ENCODE measurements at places on chromosomes 2 and 18.

- DNase-seq = no peak
Observed at GRCh38 chr2:10392548-10392947, 55.6 kb downstream of the ODC1 start.

GRCh38 chr2:137206069-137206468 is 440.7 kb downstream of the THSD7B start:
- DNase-seq = no peak

DNA sequence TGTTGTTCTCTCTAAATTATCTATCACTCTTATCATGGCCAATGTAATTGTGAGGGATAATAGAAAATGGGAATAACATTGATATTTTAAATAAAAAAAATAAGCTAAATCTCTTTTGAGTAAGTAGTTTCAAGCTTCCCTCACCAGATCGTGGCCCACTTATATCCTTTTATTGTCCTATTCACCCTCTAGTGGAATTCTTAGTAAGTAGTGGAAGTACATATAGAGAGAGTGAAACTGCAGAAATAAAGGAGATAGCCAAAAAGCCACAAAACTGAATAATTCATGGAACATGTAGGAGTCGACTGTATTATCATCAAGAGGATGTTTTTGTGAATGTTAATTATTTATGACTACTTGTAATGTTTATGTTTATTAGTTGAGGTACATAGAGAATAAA is 66.1 kb upstream of the DTNA start:
- DNase-seq = peak; percentile 24

DNA sequence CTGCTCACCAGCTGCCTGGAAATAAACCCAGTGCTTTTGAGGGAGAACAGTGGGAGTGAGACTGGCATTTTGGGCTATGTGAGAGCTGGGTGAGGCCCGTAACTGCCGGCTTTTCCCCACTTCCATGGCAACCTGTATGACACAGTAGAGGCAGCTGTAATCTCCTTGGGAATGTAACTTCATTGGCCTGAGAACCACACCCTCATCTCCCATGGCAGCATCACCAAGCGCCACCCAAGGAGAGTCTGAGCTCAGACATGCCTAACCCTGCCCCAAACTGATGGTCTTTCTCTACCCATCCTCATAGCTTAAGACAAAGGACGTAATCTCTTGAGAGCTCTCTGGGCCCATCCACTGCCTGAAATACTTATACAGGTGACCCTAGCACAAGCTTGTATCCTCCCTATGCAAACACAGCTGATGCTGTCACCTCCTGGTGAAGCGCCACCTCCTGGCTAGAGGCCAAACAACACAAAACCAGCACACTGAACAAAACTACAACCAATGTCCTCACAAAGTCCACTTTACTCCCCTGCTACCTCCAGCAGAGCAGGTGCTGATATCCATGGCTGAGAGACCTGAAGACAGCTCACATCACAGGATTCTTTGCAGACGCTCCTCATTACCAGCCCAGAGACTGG is 763.4 kb upstream of the NRXN1 start:
- peak; percentile 30 for DNase-seq

DNA sequence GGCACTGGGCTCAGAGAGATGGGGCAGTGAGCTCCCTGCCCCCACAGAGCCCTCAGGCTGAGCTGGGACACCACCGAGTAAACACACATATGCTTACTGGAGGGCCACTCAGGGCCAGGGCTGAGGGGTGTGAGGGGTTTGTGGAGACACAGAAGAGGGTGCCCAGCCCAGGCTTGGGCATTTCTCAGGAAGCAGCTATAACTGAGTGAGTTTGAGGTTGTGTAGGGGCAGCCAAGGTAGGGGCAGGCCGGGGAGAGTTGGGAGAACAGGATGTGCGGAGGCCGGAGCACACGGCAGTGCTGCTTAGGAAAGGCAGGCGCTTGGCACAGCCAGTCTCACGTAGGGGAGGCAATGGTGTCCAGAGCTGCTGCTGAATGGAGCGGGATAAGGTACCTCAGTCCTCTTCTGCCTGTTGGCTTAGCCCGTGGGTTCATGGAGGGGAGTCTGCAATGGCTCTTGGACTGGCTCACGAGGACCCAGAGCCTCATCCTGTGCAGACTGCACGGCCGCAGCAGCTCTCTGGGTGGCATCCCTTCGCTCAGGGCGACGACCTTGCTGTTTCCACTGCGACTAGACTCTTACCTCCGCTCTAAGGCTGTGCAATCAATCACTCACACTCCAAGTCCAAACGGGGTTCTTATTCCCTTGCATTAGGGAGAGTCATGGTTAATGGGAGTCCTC is 466.1 kb upstream of the HS6ST1 start:
- DNase-seq = no peak

DNA sequence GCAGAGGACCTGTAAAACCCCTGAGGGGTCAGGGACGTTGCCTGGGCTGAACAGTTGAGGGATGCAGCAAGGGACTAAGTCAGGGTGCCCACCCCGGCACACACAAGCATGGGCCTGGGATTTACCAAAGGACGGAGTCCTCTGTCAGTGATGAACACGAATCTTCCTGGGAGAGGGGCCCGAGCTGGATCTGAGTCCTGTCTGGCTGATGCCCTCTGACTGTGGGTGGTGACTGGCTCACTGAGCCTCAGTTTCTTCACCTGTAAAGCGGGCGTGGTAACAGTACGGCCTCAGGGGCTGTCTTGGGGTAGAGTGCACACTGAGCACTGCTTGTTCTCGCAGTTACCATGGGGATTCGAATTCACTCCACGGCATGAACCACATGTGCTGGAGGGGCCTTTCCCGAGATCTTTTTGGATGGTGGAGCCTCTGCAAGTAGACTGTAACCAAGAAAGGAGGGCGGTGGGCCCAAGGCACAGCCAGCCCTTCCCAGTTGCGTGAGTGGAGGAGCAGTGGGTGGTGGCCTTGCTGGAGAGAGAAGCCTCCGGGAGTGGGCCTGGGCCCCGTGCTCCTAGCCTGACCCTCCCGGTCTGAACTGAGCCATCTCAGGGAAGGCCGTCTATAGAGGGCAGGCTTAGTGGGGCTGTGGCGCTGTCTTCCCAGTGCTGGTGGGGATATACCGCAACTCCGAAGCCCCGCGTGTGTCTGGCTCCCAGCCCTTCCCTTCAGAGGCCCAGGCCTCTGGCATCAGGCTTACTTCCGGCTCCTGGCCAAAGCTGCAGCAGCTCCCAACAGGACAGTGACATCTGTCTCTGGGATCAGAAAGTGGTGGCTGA is 130.8 kb upstream of the HS6ST1 start:
- no peak for DNase-seq

DNA sequence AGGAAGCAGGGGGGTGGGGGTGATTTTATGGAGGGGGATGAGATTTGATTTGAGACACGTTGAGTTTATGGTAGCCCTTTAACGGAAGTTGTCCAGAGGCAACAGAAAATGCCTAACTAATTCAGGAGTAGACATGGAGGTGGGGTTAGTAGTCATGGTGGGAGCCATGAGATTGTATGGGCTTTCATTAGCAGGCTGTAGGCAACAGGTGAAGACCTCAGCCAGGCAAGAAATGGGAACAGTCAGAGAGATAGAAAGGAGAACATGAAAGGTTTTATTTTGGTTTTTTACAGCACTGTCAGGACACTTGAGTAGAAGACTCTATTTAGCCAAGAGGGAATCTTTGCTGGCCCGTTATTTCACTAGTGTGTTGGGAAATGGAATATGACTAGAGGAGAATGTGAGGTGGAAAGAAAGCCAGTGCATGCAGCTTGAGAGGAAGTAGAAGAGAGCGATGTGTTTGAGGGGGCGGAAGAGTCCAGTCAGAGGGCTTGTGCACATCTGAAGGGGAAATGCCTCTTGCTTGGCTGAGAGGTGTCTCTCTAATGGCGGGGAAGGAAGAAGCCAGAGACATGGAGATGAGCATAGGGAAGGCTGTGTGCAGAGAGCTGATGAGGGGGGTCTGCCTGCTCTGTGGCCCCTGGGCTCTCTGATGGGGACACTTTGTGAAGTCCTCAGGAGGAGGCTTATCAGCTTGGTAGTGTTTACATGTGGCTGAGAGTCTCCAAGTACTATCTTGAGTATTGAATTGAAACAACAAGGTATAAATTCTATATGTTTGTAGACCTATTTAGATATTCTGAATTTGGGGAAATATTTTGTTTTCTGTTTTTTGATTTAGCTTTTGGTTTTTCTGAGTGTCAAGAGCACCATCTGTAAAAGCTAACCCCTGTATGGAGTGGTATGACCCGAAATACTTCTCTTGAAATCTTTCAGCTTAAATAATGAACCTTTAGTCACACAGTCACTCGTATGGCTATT is 66.9 kb upstream of the ITM2C start:
- DNase-seq = peak; percentile 64

DNA sequence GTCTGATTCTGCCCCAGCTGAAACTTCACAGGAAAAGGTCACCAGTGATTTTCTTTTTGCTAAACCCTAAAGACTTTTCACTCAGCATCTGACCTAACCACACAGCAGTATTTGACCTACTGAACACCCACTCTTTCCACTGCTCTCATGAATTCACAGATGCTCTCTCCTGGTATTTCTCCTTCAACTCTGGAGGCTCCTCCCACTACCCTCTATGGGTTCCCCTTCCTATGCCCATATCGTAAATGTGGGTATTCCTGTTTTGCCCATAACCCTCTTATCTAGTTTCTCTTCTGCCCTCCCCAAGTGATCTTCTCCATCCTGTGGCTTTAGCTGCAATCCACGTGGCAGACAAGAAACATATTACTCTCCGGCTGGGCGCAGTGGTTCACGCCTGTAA is 7.6 kb downstream of the PLEKHM3 start:
- DNase-seq = peak; percentile 64

GRCh38 chr2:125042727-125043126 is 1017.6 kb downstream of the CNTNAP5 start:
- no peak for DNase-seq

DNA sequence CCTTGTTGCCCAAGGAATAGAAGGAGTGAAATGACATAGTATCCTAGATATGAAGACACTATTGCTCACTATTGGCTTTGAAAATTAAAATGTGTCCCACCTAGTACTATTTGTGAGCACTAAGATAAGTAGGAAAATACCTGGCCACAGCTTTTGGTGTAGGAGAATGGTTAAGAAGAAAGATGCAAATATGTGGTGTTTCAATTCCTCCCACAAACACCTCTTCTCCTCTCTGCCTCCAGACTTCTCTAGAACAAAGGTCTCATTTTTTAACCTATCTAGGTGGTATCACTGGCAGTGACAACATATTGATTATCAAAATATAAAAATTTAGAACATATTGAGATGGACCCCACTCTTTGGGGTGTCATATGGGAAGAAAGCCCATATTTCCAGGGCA is 929.9 kb upstream of the FANCL start:
- no peak for DNase-seq

DNA sequence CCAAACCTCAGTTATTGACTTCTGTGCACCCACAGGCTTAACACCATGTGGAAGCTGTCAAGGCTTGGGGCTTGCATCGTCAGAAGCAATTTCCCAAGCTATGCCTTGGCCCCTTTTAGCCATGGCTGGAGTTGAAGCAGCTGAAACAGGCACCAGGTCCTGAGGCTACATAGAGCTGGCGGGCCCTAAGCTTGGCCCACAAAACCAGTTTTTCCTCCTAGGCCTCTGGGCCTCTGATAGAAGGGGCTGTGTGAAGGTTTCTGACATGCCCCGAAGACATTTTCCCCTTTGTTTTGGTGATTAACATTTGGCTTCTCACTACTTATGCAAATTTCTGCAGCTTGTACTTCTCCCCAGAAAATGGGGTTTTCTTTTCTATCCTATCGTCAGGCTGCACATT is 9.1 kb upstream of the TMX3 start:
- DNase-seq = no peak

- DNase-seq = no peak
Observed at GRCh38 chr2:118495290-118495689, 352.2 kb downstream of the EN1 start.

DNA sequence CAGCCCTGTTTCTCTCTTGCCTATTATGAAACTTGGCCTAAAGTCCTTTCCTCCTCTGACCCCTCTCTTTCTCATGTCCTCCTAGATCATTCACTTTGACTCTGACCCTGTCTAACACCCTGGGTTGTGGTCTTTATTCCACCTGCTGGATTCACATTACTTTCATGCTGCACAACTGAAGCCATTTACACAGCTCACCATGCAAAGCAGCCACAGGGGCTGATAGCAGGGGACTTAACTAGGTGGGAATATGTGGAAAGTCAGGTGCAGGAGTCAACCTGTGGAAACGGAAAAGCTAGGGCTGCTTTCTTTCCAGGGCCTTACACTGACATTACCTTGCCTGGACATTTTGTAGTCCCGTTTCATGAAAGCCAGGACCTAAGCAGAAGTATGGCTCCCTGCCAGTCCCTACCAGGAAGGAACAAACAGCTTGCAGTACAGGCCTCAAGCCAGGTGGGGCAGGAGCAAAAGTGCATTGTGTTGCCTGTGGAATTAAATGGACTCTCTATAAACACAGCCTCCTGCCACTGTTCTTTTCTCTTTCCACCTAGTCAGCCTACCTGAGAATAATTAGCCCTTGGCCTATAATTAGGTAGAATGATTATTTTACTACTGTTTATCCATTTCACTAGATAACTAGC is 11.8 kb downstream of the MAPRE3 start:
- DNase-seq = peak; percentile 83

DNA sequence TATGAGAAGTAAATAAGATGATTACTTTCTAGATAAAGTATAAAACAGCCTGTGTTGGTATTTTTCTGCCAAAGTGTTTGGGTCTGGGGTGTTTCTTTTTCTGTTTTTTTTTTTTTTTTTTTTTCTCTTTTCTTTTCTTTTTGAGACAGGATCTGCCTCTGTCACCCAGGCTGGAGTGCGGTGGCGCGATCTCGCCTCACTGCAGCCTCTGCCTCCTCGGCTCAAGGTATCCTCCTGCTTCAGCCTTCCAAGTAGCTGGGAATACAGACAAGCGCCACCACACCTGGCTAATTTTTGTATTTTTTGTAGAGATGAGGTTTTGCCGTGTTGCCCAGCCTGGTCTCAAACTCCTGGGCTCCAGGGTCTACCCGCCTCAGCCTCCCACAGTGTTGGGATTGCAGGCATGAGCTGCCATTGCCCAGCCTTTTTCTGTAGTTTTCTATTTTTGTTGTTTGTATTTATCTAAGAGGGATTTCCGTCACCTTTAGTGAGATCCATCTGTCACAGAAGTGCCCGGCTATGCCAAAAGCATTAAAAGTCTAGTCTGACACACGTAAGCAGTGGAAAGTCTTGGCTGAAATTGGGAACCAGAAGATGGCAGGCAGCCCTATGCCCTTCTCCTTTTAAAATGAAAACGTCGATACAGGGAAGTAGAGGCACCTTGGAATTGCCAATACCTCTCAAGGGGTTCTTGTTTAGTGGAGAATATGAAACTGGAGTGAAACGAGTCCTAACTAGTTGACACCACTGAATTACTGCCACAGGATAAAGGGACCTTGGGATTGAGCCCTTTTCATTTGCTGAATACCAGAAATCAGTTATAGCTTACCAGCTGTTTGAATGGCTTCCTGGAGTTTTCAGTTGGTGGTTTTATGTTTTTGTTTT is 14.0 kb downstream of the UGP2 start:
- DNase-seq = no peak

- peak; percentile 66 for DNase-seq
Observed at GRCh38 chr18:9608298-9608697, 6.1 kb downstream of the PPP4R1 start.

Measured in hematopoietic multipotent progenitor cell treated with erythropoietin and hydrocortisone succinate and interleukin-3 and kit ligand, for 4 days (in vitro differentiated cells).